ENCODE measurements at places on chromosomes 1 and 21.

- peak; percentile 45 for DNase-seq
Observed at GRCh38 chr1:85459290-85459689, 5.7 kb downstream of the DDAH1 start.

- no peak for DNase-seq
Observed at GRCh38 chr1:71667216-71667615, 586.4 kb upstream of the ZRANB2 start.

- DNase-seq = no peak
Observed at GRCh38 chr1:184664661-184665060, 90.0 kb downstream of the EDEM3 start.

- DNase-seq = no peak
Observed at GRCh38 chr1:228079601-228080263, 2.8 kb upstream of the ARF1 start.

DNA sequence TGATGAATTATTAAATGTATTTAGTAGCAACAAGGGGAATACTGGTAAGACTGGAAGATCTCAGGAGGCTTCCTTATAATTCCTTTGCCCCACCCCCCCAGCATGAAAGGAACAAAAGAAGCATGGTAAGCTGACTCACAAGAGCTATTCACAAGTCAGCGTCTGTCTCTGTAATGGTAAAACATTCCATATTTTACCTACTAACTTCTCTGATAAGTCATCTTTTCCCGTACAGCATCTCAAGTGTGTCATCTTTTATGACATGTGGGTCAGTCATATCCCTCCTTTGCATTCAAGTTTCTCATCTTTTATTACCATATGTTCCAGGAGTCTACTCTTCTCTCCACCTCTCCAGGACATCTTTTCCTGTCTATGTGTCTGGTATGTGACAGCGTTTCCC is 241.3 kb downstream of the PLA2G4A start:
- DNase-seq = no peak

DNA sequence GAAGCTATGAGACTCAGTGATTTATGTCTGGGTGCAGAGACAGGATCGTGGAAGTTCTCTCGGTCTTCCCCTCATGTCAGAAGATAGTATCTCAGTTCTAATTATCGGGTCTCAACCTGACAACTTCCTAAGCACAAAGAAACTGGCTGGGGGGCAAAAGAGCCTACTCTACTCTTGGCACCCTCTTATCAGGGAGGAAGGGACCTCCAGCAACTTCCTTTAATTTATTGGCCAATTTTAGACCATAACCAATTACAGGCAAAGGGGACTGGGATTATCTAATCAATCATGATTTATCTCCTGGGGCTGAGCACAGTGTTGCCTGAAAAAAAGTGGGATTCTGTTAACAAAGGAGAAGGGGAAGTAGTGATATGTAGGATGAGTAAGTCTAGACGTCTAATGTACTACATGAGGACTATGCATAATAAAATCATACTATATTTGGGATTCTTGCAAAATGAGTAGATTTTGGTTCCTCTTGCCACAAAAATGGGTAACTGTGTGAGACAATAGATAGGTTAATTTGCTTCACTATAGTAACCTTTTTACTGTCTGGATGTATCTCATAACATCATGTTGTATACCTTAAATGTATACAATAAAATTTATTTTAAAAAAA is 98.8 kb downstream of the ZFYVE9 start:
- no peak for DNase-seq

DNA sequence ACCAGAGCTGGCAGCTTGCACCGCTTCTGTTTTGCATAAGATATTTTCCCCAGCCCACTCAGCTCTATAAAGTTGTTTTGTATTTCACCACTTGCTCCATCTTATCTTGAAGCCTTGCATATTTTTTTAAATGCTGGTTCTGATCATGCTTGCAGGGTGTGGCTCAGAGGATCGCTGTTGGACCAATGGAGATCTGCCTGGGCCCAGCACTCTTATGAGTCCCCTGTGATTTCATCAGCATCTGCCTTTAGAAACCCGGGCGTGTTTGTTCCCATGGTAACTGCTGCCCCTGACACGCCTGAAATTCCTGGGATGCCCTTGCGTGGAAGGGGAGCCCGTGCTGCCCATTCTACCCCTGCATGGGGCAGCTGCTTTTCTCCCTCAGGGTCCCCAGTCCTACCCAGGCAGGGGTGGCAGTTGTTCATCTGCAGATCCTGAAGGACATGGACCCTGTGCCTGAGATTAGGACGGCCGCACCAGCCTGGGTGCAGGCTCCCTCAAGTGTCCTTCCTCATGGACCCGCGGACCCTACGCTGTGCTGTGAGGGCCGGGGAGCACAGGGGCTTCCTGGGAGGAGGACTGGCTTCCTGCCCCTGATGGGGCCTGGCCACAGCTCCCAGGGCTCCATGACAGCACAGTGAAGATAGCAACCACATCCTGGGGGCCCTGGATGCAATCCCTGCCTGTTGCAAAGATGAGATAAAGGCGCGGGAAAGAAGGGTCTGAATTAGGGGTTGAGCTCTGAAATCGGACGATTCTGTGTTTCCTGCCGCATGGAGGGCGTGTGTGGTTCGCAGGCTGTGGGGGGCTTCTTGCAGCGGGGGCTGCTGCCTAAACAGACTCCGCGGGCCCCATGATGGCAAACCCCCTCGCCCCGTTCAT is 226.5 kb downstream of the SDCCAG8 start:
- no peak for DNase-seq

DNA sequence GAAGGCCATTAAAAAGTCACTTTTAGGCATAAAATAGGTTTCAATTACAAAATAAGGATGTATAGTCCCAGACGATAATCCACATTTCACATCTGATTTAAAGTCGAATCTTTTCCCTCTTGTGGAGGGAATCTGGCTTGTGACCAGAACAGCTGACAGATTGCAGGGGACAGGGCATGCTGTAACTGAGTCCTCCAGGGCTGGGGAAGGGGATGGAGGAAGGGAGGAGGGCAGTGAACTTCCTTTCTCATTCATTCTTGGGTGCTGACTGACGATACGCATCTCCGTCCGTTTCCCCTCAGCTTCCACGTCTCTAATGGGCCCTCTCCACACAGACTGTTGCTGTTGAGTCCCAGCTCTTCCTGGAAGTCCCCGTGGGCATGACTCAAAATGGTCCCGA is 108.1 kb upstream of the CSF3R start:
- DNase-seq = peak; percentile 67

- no peak for DNase-seq
Observed at GRCh38 chr21:42373196-42373907, 7.0 kb upstream of the TFF1 start.

GRCh38 chr1:21693732-21694131 is 24.6 kb upstream of the RAP1GAP start:
- no peak for DNase-seq
